ENCODE measurements at places on chromosomes 3 and 15.

DNA sequence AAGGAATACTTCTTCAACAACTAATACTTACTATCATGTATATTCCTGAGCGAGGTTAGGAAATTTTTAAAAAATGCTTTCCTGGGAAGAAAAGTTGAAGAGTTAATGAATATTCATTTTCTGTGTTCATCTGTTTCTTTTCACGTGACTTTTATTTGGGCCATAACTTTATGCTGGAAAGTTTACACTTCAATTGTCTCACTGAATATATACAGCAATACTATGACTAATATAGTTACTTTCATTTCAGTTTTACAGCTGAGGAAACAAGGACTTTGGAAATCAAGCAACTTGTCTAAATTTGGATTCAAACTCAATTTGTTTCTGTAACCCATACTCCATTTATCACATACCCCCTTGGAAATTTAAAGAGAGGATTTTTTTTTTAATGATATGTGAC, 894.2 kb downstream of the ROBO1 start:
- no peak for DNase-seq

DNA sequence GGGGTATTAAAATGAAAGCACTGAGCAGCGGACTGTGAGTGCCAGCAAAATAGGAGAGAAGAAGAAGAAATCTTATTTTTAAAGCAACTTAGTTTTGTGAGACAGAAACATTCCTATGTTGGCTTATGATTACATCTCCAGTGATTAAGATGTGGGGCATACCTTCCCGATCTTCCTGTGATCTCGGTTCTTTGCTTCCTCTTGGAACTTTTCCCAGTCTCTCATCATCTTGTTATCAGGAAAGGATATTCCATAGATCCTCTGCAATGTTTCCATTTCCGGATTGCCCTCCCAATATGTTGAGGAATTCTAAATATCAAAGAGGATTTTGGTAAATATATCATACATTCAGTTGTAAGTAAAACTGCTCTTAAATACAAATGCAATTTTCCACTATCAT, 22.2 kb downstream of the TARS3 start:
- no peak for DNase-seq

DNA sequence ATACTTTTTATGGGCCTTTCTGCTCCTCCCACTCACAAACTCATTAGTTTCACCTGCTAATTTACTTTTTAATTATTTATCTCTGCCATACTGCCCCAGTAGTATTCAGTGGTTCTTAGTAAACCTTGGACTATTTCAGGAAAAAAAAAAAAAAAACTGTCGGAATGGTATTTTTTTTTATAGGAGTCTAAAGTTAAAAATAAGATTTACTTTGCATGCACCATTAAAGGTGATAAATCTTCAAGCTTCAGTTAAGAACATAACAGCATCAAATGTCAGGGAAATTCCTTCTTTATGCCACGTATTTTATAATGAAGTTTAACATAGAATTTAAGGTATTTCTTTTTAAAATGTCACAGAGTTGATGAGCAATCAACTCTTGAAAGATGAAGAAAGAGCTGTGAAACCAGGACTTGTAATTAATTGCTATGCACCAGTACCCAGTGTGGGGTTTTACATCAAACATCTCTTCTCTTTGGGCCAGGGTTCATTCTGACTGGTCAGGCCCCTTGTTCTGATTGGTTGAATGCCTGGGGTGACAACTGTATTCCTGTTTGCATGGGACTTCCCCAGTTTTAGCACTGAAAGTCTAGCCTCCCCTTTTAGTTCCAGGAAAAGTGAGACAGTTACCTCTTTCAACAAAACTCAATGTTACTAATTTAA, 40.3 kb upstream of the PTPRG start:
- no peak for DNase-seq

DNA sequence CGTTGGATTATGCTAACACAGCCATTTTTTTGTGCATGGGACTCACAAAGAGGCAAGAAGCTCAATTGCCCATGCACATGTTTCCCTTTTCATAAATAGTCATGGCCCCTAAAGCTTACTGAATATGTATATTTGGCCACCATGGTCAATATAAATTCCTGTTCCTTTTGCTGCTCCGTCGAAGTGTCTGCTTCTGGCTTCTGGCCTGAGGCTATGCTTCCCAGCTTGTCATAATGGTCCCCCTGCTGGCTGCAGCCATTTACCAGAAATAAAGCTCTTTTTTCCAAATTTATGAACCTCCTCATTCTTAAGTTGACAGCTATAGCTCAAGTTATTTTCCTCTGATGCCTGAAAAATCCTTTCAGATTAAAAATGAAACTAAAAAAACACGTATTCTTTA, 602.1 kb downstream of the VGLL3 start:
- DNase-seq = no peak

DNA sequence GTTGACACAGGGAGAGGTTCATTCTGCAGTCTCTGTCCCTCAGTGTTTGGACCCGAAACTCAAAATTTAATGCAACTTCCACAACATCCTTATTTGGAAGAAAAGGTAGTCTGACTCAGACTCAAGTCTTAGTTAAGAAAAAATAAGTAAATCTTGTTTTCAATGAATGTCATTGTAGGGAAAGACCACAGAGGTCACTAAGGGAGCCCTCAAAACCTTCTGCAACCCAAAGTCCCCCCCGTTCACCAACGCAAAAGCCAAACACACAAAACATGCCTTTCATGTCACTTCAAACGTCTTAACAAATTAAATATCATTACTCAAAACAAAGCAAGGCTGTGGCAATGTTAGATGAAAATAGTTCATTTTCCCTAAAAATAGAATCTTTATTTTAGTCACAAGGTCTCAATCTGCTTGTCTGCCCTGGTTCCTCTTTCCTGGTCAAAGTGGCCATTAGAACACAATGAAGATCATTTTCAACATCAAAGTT, 20.9 kb upstream of the SSUH2 start:
- DNase-seq = no peak

DNA sequence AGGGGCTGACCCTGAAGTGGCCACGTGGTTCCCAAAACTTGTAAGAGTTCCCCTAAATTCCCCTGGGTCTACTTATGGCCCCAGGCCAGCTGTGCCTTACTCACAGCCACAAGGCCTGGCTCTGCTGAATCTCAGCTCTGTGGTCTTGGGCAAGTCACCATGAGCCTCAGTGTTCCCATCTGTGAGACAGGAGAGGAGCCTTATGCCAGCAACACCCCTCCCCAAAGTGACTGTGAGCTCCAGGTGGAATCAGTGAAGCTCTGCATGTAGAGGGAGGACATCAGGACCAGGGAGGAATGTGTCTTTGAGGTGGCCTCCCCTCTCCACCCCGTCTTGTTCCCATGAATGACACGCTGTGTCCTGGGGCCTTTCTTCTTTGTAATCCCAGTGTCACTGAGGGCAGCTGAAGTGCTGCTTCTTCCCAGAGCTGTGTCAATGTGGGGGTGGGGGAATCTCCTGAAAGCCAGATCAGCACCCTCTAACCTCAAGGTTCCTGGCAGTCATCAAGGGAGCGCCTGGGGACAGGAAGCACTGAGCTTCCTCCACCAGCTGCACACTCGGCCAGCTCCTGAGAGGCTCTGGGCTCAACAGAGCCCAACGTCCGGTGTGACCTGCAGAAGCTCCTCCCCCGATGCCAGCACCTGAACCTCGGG, 258.9 kb downstream of the UACA start:
- DNase-seq = peak; percentile 62

- DNase-seq = no peak
Measured at GRCh38 chr3:4848176-4848825, 130.9 kb upstream of the BHLHE40 start.

GRCh38 chr15:65623103-65623502, 1.4 kb downstream of the SLC24A1 start:
- DNase-seq = no peak

Data from left ventricle myocardium inferior (tissue), 1 donor.